ENCODE measurements at places on chromosomes 12 and 14. TPM values are rescaled to one million over a fixed set of nuclear protein-coding genes. Genes with fewer than 3 reads are reported as not detected.

MIA2 gene
- 7.8 TPM for total RNA-seq

CISTR gene
- not detected for total RNA-seq

CIT gene
- total RNA-seq = 4.6 TPM

RASSF8 gene
- 3.8 TPM for total RNA-seq

HELB gene
- 7.3 TPM for total RNA-seq

PRKD1 gene
- total RNA-seq = 0.54 TPM

EIF2B2 gene
- 45.5 TPM for total RNA-seq

TAS2R50 gene
- total RNA-seq = 2.7 TPM

RTL1 gene
- total RNA-seq = not detected

PRPH gene
- total RNA-seq = under 0.01 TPM

DIO2 gene
- total RNA-seq = under 0.01 TPM

KRT85 gene
- total RNA-seq = not detected

RERG gene
- total RNA-seq = under 0.01 TPM

CELA1 gene
- total RNA-seq = not detected

CAPS2 gene
- total RNA-seq = 11.8 TPM

CLEC4C gene
- under 0.01 TPM for total RNA-seq

NYNRIN gene
- 20.2 TPM for total RNA-seq

RFX4 gene
- not detected for total RNA-seq

AKAP5 gene
- total RNA-seq = 0.27 TPM

SMOC1 gene
- under 0.01 TPM for total RNA-seq

ITGB7 gene
- 17.0 TPM for total RNA-seq

CDH24 gene
- total RNA-seq = 1.6 TPM

TRPV4 gene
- not detected for total RNA-seq

TDRD9 gene
- total RNA-seq = 1.6 TPM

EML1 gene
- total RNA-seq = under 0.01 TPM

C3AR1 gene
- total RNA-seq = 2.2 TPM

ZDHHC22 gene
- total RNA-seq = not detected

GALNT16 gene
- total RNA-seq = under 0.01 TPM

Measured in hematopoietic multipotent progenitor cell (in vitro differentiated cells).